ENCODE measurements at places on chromosomes 1 and 21. TPM values are rescaled to one million over a fixed set of nuclear protein-coding genes. Genes with fewer than 3 reads are reported as not detected.

GRCh38 chr1:33944846-33945245 lies 81.0 kb downstream of the HMGB4 start:
- no peak for DNase-seq

- DNase-seq: no peak
Observed at GRCh38 chr1:228517655-228518054, 30.5 kb downstream of the RNF187 start.

DNA sequence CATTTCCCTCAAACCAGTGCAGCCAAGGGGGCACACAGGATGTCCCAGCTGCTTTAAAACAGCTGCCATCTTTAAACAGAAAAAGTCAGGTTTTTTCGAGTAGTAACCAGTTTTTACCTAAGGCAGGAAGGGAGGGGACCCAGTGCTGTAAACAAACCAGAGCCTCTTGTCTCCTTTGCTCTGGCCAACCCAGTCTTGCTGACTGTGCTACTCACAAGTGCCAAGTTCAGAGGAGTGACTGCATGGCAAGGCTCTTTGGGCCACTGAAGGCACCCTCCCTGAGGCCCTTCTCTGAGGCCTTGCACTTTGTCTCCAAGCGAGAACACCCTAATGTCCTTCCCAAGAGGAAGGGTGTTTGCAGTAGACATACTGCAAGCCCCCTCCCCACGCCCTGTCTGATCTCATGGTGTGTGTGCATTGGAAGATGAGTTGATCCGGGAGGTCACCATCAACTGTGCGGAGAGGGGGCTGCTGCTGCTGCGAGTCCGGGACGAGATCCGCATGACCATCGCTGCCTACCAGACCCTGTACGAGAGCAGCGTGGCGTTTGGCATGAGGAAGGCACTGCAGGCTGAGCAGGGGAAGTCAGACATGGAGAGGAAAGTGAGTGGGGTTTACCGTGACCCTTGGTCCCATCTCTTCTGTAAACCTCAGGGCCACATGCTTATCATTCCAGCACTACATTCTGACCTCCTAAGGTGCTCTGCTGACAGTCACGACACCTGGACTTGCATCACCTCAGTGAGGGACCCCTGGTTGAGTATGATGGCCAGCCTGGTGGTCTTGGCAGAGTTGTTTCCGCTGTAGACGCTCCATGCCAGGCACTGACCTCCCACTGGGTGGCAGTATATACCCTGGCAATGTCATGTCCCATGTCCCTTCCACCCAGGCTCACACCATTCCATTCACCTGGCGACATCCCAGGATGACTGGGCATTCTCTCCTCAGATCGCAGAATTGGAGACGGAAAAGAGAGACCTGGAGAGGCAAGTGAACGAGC lies 4.7 kb downstream of the DNALI1 start:
- DNase-seq: peak; percentile 77

DNA sequence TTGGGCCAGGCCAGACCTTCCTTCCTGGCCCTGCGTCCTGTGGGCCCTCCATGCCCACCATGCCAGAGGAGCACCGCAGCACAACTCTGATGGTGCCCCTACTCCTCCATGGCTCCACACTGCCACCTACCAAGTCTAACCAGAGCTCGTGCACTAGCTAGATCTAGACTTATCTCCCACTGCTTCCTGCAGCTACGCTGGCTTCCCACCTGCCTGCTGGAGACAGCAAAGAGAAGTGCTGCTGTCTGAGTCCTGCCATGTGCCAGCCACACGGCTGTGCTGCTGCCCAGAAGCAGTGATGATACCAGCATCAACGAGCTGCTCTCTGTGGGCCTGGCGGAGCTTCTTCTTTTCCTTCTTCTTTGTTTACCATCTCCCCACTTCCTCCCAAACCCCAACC lies 4.5 kb downstream of the GUCA2B start:
- peak; percentile 61 for DNase-seq

GRCh38 chr1:216710055-216710454 lies 13.2 kb downstream of the ESRRG start:
- no peak for DNase-seq

LRRC38 gene
- not detected for total RNA-seq

Data from activated CD4-positive, alpha-beta T cell treated with anti-CD3 and anti-CD28 coated beads, Interleukin-2, amount 10 ng/mL, durations not matched to agents 24 days and 14 days (primary cell).